ENCODE measurements at places on chromosomes 5 and 9.
A peak's percentile ranks its signal among the peaks of the same experiment; 100 is the strongest.

DNA sequence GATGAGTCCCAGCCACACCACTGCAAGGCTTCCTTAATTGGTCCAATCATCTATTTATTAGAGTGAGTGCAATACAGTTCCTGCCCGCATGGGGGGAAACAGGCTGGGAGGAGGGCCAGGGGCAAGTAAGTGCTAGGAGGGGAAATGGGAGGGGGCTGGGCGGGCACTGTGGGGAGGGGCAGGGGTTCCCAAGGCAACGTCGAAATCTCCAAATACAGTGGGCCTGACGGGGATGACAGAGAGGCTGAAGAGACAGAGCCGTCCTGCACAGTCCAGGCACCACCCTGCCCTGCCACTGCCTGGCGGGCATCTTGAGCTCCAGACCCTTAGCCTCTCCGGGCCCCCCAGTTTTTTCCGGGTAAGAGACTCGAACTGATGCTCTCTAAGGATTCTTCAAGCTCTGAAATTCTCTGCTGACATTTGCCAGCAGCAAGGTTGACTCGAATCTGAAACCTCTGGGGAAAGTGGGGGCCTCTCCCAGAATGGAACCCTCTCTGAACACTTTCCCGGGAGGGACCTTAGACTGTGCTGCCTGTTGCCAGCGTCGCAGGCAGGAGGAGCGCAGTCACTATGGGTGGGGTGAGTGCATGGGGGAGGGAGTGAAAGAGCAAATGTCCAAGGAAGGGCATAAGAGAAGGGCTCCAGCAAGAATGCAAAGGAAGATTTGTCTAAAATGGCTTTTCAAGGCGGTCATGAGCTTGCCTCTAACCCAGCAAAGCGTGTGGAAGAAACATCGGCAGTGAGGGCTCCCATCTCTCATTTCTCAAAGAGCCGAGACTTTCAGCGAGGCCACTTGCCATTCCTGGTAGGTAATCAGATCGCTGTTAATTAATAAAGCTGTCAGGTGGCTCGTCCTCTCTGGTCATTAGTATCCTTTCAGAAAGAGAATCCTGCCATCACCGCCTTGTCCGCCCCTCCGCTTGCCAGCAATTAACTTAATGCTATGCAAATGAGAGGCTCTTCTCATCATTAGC is 99.0 kb downstream of the GTF3C4 start:
- DNase-seq, result peak; percentile 56

- no peak for DNase-seq
Measured at GRCh38 chr5:131430794-131431193, 166.9 kb downstream of the CDC42SE2 start.

DNA sequence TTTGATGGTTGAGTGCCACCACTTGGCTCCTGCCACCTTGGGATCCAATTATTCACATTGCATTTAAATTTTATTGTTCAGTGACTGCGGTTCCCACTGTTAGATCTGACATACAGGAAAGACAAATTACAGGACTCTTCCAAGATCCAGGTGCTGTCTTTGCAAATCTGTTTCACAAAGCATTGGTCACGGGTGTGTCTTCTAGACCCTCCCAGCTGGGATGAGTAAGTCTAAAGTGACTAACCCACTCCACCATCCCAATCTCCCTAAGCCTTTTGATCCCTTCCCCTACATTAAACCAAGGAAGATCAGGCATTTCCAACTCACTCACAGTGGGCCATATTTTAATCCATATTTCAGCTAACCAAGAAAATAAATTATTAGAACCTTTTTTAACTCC is 1016.3 kb upstream of the CTNND2 start:
- DNase-seq, result no peak

DNA sequence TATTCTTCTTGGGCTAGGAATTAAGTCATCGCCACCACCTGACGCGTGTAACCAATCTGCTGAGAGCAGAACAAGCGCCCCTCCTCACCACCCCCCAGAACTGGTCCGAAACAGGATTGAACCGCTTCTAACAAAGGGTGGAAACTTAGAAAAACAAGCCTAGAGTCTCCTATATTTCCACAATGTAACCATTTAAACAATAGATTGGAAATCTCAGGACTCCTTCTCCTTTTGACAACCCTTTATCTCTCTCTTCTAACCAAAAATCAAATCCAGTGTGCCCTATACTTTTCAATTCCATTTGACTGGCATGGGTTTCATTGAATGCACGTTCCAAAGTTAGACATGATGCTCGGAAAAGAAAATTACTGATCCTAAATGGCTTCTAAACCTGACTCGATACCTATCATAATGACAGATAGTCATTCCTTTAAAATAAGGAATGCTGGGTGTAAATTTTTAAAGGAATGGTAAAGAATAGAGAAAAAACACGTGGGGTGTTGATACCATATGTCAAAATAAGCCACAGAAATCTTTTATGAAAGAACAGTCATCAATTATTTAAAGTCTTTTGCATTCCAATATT is 1.2 kb downstream of the ARRDC3 start:
- DNase-seq, result peak; percentile 63

- no peak for DNase-seq
Measured at GRCh38 chr5:74169701-74170100, 470.8 kb downstream of the ENC1 start.

- no peak for DNase-seq
Measured at GRCh38 chr9:19746223-19746622, 42.6 kb downstream of the SLC24A2 start.

DNA sequence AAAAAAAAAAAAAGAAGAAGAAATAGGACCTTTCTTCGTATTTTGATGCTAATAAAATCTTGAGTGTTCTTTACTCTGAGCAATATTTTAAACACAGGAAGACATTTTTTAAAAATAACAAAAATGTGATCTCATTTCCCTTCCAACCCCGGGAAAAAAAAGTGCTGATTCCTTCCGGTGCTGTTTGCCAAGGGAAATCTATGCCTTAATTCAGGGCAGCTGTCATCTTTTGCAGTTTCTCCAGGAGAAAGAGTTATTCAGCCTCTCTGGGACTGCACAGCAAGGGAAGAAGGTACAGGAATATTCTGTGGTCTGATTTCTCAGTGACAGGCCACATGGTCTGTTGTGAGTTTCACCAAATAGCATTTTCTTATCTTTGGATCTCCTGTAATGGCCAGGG is 291.9 kb upstream of the IRX1 start:
- no peak for DNase-seq

DNA sequence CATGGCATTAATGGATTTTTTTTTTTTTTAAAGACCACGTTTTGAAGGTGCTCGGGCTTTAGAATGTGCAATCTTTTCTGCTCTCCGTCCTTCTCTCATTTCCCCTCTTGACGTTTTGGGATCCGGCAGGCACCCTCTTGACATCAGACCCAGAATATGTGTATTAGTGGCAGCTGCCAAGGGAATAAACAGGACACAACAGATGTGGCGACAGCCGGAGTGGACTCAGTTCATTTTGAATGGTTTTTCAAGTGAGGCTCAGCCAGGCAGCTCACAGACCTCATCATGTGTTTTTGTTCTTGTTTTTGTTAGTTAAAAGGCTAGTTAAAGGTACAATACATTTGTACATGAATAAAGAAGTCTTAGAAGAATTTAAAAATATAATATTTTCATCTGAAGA is 365.0 kb upstream of the SEMA6A start:
- DNase-seq, result no peak

- peak; percentile 66 for DNase-seq
Measured at GRCh38 chr5:83472508-83473345, 1.2 kb downstream of the VCAN start.

DNA sequence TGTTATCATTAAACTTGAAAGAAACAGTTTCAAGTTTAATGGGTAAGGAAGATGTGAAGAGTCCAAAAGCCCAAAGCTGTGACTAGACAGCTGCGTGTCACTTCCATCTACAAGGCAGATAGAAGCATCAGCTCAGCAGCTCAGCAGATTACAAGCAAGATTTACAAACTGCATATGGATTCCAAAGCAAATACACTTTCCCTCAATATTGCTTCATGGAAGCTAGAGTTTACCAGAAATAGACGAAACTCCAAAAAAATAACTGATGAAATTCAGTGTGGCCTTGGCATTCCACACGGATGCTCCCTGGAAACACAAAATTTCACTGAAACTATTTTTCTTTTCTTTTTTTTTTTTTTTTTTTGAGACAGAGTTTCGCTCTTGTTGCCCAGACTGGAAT is 17.9 kb downstream of the MYO10 start:
- no peak for DNase-seq

GRCh38 chr5:135690466-135690865 is 111.7 kb upstream of the CXCL14 start:
- DNase-seq, result no peak

- peak; percentile 2 for DNase-seq
Measured at GRCh38 chr5:148998174-148998797, 64.6 kb downstream of the SH3TC2 start.

- no peak for DNase-seq
Measured at GRCh38 chr5:127995556-127995955, 88.0 kb upstream of the SLC12A2 start.
